ENCODE measurements at places on chromosomes 5 and 9.

GRCh38 chr9:13508086-13508485 lies 228.6 kb upstream of the MPDZ start:
- DNase-seq: no peak

GRCh38 chr9:31137176-31138160 lies 1247.0 kb upstream of the ACO1 start:
- DNase-seq: no peak

- DNase-seq: no peak
Observed at GRCh38 chr9:117189121-117189520, 225.7 kb downstream of the ASTN2 start.

DNA sequence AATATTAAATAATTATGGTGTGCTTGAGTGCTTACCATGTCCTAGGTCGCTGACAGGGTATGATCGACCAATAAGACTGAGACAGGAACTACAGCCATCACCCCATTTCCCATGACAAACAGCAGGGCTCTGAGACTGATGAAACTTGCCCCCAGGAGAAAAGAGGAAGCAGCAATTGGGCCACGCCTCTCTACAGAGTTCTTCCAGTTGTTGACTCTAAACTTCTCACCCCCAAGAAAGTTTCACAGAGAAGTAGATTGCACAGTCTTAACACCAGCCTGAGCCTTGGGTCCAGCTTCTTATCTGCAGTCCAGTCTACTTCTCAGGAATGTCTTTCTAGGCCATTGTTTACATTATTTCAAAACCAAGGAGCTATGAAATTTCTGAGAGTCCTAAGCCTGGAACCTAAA lies 182.2 kb upstream of the ANKRD55 start:
- no peak for DNase-seq

DNA sequence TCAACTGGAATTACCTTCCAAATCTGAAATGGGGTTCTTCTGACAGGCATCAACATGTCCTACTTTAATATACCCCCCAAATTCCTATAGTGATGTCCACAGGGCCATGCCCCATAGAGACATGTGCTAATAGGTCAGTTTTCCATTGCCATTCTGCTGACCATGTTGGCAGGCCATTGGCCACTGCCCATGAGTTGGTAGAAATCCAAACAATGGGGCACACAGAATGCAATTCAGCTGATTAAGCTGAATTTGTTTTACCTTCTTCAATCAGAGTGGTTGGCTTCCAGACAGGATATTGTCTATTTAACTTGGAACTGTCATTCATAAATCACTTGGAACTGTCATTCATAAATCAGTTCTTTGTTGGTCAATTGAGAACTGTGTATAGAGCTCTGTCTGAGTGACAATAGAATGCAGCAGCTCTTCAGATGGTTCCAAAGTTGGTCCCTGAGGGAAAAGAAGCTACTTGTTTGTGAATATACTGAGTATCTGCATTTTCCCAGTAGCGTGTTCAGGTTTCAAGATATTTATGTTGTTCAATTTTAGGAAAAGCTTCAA lies 336.9 kb downstream of the DRD1 start:
- no peak for DNase-seq

- no peak for DNase-seq
Observed at GRCh38 chr9:8713811-8714165, 914.2 kb upstream of the DMAC1 start.

- no peak for DNase-seq
Observed at GRCh38 chr5:134209477-134210245, 16.2 kb downstream of the PPP2CA start.

- no peak for DNase-seq
Observed at GRCh38 chr9:87269296-87270176, 228.1 kb upstream of the DAPK1 start.

Measured in stimulated activated CD8-positive, alpha-beta memory T cell treated with anti-CD3 and anti-CD28 coated beads, Interleukin-7, amount 100 ng/mL, for 1 hour (primary cell).